ENCODE measurements at places on chromosomes 7 and 10. TPM values are rescaled to one million over a fixed set of nuclear protein-coding genes. Genes with fewer than 3 reads are reported as not detected.

Gene ZNF37A
- 20.4 TPM for total RNA-seq

Gene USP6NL
- 13.8 TPM for total RNA-seq

Gene RFC2
- total RNA-seq = 13.5 TPM

Gene LOXL4
- total RNA-seq = 2.9 TPM

Gene SKIDA1
- 4.3 TPM for total RNA-seq

Gene OGDHL
- 1.7 TPM for total RNA-seq

Gene EZH2
- 14.9 TPM for total RNA-seq

Gene FAM241B
- 3.4 TPM for total RNA-seq

Gene NME8
- total RNA-seq = not detected

Gene SLC13A4
- total RNA-seq = 0.81 TPM

Gene FXYD4
- not detected for total RNA-seq

Gene TACC2
- 64.2 TPM for total RNA-seq

Gene CPXM2
- total RNA-seq = not detected

Gene ABCA13
- 1.1 TPM for total RNA-seq

Gene SLC18A3
- 0.34 TPM for total RNA-seq

Gene MMD2
- not detected for total RNA-seq

Gene TAS2R3
- 1.6 TPM for total RNA-seq

Gene AKR1D1
- total RNA-seq = not detected

Gene OPN1SW
- not detected for total RNA-seq

Gene RSBN1L
- 14.2 TPM for total RNA-seq

Gene PRXL2A
- total RNA-seq = 56.8 TPM

Gene TAS2R41
- not detected for total RNA-seq

Gene KBTBD2
- 33.9 TPM for total RNA-seq

Gene PRKCQ
- total RNA-seq = not detected

Gene ZNF438
- 6.7 TPM for total RNA-seq

Gene SHTN1
- 23.7 TPM for total RNA-seq

Gene KNDC1
- total RNA-seq = not detected

Gene CYP3A4
- total RNA-seq = not detected

Gene TFEC
- not detected for total RNA-seq

Measured in osteocyte (in vitro differentiated cells).